ENCODE measurements at places on chromosomes 1 and 21. TPM values are rescaled to one million over a fixed set of nuclear protein-coding genes. Genes with fewer than 3 reads are reported as not detected.

SLC9C2 gene
- not detected for total RNA-seq

OR2M3 gene
- not detected for total RNA-seq

RBM11 gene
- total RNA-seq, result not detected

GUCA2B gene
- not detected for total RNA-seq
